WERI-Rb-1 (cell line): ENCODE measurements at places on chromosomes 13 and 19.

DNA sequence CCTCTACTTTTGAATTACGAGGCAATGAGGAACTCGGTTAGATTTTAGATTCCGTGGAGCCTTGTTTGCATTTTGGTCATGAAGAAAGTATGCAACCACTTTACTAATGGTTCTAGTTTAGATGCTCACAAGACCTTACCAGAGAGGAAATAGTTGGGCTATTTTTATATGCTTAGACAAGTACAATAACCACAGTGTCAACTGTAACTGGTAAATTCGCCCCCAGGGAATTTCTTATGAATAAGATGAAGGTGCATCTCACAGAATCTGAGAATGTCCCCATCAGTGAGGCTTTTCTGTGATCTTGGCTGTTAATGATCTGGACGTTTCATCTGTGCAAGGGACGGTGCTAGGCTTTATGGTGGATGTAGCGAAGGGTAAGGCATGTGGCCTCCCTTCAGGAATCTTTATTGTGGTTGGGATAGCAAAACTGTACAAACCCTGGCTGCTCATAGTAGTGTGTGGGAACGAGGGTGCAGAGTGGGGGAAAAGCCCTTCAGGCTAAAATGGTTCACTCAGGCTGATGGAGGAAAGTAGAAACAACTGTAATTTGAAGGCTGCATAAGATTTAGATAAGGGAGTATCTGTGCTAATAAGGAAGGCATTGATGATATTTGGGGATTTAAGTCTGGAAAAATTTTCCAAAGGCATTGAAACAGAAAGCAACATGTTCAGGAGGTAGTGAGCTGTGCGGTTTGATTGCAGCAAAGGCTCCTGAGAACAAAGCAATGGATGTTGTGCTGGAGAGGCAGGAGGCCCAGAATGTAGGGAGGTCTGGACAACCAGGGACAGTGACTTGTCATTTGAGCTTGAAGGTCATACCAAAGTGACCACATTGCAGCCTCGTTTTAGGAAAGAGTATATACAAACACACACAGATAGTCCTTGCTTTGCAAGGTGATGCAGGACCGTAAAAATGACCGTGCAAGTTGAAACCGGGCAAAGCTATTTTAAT, 28.4 kb downstream of the UBAC2 start:
- no peak for DNase-seq

DNA sequence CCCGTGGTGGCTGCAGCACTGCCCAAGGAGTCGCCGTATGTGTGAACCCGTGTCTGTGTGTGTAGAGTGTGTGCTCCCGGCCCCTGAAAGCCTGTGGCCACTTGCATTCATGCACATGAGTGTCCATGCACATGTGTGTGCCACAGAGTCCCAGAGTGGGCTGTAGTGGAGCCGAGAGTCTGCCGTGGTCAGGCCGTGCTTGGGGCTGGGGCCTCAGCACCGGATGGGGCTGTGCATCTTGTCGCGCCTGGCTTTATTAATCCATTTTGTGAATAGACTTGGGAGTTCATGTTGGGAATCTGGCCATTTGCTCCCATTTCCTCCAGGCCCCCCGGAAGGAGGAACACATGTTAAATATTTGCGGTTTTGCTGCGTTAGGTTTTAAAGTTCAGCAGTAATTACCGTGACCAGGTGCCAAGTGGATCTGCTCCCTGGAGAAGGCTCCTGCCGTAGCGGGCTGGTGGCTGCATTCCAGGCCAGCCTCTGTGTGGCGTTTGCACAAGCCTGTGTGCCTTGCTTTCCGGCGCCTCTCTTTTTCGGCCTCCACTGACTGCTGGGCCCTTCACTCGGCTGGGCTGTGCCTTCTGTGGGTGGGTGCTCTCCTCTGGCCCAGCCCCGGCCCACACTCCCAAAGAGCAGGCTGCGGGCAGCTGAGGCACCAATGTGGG, 69.2 kb upstream of the KCTD15 start:
- DNase-seq, result no peak

DNA sequence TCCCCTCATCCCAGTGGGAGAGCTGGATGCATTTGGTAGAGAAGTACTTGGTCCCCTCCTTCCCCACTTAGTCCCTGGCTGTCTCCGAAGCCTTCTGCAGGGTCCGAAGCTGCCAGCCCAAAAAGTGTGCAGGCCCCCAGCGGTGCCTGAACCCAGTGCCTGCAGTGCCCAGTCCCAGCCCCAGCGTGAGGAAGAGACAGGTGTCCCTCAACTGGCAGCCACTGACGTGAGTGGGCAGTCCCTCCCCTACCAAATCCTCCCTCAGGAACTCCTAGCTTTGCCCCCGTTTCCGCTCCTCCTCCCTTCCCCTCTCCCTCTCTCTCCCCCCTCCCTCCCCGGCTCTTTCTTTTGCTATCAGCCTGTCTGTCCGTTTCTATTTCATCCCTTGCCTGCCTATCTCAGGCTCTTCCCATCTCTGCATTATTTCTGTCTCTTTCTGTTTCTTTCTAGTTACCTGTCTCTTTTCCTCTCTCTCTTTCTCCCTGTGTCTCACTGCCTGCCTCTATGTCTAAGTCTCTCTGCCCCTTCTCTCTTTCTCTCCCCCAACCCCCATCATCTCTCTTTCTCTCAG, 1.8 kb upstream of the LTBP4 start:
- DNase-seq, result no peak

GRCh38 chr13:95335667-95336066, 34.4 kb upstream of the ABCC4 start:
- no peak for DNase-seq

DNA sequence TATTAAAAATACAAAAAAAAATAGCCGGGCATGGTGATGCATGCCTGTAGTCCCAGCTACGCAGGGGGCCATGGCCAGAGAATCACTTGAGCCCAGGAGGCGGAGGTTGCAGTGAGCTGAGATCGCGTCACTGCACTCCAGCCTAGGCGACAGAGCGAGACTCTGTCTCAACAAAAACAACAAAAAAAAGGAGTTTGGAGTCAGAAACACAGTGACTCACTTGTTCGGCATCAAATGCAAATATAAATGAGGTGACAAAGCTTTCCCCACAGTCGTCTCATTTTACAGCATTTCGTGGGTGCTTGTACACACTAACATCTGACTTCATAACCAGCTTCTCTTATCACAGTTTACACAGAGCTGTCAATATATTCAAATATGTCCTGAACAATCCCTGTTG, 11.0 kb downstream of the ZNF665 start:
- no peak for DNase-seq

- DNase-seq, result no peak
Measured at GRCh38 chr13:64305246-64305645, 2889.6 kb upstream of the PCDH20 start.

DNA sequence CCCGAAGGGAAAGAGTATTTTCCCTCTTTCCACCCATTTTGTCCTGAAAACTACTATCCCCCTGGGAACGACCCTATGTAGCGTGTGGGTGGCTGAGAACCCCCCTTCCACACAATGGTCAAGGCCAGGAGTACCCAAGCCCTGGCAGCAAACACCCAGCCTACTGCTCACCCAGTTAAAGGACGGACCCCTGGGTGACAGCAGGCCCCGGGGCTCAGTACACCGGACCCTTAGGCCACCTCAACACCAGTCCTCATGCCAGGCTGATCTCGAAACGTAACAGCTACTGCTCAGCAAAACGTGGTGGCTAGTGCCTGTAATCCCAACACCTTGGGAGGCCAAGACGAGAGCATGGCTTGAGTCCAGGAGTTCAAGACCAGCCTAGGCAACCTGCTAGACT, 1.4 kb downstream of the ANKRD27 start:
- no peak for DNase-seq

- no peak for DNase-seq
Measured at GRCh38 chr13:78779608-78780007, 120.7 kb upstream of the OBI1 start.

- no peak for DNase-seq
Measured at GRCh38 chr19:19335408-19336158, 15.0 kb downstream of the MAU2 start.
